KBM-7 (cell line): ENCODE measurements at places on chromosomes 4 and X.

- DNase-seq: peak; percentile 44
Measured at GRCh38 chrX:109847257-109848187, 114.5 kb upstream of the ACSL4 start.

DNA sequence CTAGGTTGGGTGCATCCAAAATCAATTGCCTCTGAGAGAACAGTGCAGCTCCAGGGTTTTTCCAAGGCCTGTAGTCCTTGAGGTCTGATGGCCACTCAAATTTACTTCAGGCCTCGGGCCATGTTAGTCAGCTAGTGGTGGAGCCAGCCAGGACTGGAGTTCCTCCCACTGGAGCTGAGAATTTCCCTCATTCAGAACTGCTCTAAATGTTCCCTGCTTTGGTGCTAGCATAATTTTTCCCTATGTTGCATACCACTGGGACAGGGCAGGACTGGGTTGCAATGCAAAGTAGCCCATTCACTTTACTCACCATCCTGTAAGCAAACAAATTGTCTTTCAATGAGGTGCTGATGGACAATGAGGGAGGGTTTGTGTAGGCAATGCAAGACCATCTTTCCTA lies 146.0 kb upstream of the ZXDB start:
- no peak for DNase-seq

DNA sequence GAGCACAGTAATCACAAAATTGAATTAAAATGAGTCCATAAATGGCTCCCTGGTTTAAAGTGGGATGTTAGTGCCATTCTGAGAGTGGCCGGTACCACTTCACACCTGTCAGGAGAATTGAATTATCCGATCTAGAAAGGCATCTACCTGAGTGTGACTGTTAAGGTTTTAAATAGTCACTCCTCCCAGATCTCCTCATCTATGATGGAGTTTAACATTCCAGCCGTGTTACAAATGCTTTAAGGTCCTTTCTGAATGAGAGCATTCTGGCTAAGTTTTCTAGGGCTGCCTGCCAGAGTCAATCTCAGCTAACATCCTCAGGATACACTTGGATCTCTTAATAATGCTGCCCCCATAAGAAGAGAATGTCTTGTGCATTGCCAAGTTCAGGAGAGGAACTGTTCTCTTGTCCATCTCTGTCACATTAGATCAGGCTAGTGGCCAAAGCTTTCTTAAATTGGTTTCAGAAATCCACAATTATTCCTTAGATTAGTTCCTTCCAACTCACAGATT lies 231.1 kb downstream of the SLC39A8 start:
- DNase-seq: no peak

GRCh38 chr4:114694770-114695169 lies 96.2 kb downstream of the UGT8 start:
- DNase-seq: peak; percentile 54
